Left lung (tissue), 14 donors: ENCODE measurements at places on chromosomes 12 and 14. TPM values are rescaled to one million over a fixed set of nuclear protein-coding genes. Genes with fewer than 3 reads are reported as not detected.
A peak's percentile ranks its signal among the peaks of the same experiment; 100 is the strongest.

The MYF5 gene
- not detected for polyA plus RNA-seq

GRCh38 chr14:71117839-71118743 lies 210.8 kb downstream of the PCNX1 start:
- DNase-seq, result no peak

GRCh38 chr12:48980953-48981756 lies 3.0 kb downstream of the WNT1 start:
- no peak for DNase-seq

GRCh38 chr12:34108405-34108803 lies 86.1 kb downstream of the ALG10 start:
- DNase-seq, result peak; percentile 74

DNA sequence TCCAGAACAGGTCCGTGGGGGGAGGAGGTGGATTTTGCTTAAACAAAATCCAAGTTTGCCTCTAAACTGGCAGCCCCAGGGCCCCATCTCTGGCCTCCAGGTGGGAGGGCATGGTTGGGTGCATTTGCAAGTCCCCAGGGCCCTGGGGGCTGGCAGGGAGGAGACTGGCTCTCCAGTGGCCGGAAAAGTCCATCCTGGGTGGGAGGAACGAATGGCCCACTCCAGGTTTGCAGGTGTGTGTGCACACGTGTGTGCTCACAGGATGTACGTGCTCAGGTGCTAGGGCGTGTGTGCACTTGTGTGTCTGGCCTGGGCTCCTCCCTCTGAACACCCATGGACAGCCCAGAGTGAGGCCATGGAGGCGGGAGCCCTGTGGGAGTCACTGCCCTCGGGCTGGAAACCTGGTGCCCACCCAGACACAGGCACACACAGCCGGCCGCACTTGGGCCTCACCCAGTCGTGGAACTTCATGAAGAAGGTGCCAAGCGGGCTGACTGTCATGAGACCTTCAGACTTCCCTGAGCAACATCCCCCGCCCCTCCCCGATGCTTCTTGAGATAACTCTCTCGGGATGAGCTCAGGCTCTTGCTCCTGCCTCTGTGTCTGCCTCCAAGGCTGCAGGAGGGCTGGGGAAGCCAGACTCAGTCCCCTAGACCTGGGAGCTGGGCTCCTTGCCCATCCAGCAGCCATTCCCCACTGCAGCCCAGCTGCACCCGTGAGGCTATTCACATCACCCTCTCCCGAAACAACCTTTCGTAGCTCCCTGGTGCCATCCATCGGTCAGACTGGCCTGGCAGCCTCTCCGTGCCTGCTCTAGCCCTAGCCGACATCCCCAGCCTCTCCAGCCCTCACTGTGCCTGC lies 9.4 kb downstream of the AHNAK2 start:
- peak; percentile 71 for DNase-seq

DNA sequence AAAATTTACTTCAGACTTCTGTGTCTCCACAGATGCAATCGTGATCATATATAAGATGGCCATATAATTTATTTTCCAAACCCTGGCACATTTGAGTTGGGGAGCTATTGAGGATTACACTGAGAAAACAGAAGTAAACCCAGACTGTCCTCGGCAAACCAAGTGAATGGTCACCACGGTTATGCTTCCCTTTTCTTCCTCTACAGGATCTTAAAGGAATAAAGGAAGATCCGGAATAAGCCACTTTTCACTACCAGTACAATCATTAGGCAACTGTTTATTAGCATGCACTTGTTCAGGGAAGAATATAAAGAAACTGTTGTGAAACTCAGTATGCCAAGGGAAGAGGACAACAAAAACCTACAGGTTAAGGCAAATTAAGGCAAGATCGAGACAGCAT lies 27.6 kb downstream of the SBNO1 start:
- no peak for DNase-seq

- DNase-seq, result no peak
Measured at GRCh38 chr14:84674636-84675035, 855.3 kb upstream of the FLRT2 start.
